ENCODE measurements at places on chromosomes 7 and 10. TPM values are rescaled to one million over a fixed set of nuclear protein-coding genes. Genes with fewer than 3 reads are reported as not detected.

The NUDT13 gene
- total RNA-seq: 0.91 TPM

- H3K4me1 ChIP-seq: no peaks in the 10 kb centered on the region
- no peak overlapping the region for H3K4me3 ChIP-seq
- no peak overlapping the region for H3K27ac ChIP-seq
- H3K27me3 ChIP-seq: no peaks in the 10 kb centered on the region
- H3K36me3 ChIP-seq: no peaks in the 10 kb centered on the region
Measured at GRCh38 chr10:10804998-10805740, 212.5 kb upstream of the CELF2 start.

- H3K4me1 ChIP-seq: no peaks in the 10 kb centered on the region
- H3K27me3 ChIP-seq: no peaks in the 10 kb centered on the region
- no peak overlapping the region for H3K4me3 ChIP-seq
- no peaks in the 10 kb centered on the region for H3K36me3 ChIP-seq
- DNase-seq: no peak
Measured at GRCh38 chr10:2244471-2244870, 507.1 kb upstream of the ADARB2 start.

The MRLN gene
- 0.82 TPM for total RNA-seq

- no peaks in the 10 kb centered on the region for H3K36me3 ChIP-seq
- no peak overlapping the region for H3K27ac ChIP-seq
- no peaks in the 10 kb centered on the region for H3K4me1 ChIP-seq
Measured at GRCh38 chr7:46993396-46993795, 588.5 kb downstream of the TNS3 start.

DNA sequence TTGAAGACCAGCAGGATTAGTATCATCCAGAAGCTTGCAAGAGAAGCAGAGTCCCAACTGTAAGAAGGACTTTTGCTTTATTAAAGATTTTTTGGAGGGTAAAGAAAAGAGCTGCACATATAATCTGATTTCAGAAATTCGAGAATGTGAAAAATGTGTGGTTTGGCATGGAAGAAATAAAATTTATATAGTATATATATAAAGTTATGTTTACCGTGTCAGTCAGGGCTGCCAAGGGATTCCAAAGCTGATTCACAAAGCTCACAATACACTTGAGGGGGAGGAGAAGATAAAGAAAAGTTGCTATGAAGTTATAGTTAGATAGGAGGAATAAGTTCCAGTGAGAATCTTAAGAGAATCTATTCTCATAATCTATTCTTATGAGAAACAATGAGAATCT, 231.8 kb upstream of the CACNA2D1 start:
- H3K27ac ChIP-seq: no peak overlapping the region
- no peaks in the 10 kb centered on the region for H3K36me3 ChIP-seq
- H3K4me1 ChIP-seq: peaks cover 13% of the 10 kb centered on the region
- no peaks in the 10 kb centered on the region for H3K27me3 ChIP-seq
- H3K4me3 ChIP-seq: no peak overlapping the region

The AGR2 gene
- not detected for total RNA-seq
